ENCODE measurements at places on chromosomes 11 and 22.

- DNase-seq: no peak
These were observed 391.5 kb downstream of the CADM1 start for GRCh38 chr11:115112754-115113153.

DNA sequence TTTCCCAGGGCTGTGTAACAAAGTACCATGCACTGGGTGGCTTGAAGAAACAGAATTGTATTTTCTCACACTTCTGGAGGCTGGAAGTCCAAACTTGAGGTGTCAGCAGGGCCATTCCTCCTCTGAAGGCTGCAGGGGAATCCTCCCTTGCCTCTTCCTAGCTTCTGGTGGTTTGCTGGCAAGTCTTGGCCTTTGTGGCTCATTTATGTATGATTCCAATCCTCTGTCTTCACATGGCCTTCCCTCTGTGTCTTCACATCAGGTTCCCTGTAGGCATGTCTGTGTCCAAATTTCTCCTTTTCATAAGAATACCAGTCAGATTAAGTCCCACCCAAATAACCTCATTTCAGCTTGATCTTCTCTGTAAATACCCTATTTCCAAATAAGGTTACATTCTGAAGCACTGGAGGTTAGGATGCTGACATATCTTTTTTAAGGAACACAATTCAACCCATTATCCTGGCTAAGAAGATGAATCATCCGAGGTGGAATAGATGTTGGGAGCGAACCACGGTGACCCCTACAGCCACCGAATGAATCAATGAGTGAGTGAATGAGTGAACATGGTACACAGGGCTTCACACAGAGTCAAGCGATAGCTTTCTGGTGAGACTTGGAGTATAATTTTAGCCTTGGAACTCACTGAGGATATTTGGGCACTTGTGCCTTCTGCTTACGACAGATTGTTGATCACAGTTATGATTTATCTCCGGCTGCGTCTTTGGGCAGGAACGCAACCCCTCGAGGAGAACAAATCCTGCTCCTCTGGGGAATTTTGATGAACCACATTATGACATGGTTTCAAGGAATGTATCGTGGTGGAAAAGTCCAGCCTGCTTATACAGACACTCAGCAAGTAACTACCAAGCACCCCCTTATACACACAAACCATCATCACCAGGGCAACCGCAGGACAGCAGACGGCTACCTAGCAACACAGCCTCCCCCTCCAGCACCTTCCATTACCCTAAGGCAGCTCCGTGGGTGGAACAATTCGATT, 34.3 kb upstream of the MICAL2 start:
- no peak for DNase-seq

DNA sequence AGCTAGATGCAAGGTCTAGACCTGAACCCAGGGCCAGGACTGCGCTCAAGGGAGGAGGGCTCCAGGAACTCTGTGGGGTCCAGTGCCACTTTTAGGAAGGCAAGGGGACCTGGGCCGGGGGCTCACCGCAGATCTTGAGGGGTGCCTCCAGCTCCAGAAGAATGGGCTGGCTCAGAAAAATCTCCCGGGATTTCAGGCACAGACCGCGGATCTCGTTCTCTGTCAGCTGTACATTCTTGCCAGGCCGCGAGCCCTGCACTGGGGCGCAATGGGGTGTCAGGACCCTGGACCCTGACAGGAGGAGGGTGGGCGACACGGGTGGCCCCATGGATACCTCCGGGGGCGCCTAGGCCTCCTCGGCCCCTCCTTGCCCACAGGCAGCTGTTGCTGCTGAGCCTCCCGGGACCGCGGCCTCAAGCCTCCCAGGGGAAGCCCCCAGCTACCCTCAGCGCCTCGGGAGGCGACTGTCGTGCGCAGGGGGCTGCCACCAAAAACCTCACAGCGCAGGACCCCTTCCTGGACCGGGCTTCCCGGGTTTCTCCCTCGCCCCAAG, 640 bp downstream of the PPP1CA start:
- DNase-seq: no peak

DNA sequence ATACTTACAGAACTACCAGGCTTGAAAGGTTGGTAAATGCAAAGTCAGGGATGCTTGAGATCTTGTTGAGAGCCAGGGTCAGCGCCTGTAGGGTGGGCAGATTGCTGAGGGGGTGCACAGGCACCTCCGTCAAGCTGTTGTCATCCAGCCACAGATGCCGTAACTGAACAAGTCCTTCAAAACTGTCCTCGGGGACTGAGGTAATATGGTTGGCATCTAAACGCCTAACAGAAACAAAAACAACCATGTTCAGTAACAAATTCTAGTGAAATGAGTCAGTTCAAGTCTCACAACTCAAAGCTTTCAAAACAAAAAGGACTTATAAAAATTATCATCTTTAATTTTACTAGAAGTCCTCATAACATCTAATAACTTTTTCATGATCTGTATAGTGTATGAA, 22.2 kb upstream of the CCDC34 start:
- DNase-seq: no peak

Data from stimulated activated CD4-positive, alpha-beta T cell treated with anti-CD3 and anti-CD28 coated beads, Interleukin-1b, Interleukin-23, amount 100 ng/mL, for 24 hours (primary cell).